ENCODE measurements at places on chromosomes 1 and 21.

DNA sequence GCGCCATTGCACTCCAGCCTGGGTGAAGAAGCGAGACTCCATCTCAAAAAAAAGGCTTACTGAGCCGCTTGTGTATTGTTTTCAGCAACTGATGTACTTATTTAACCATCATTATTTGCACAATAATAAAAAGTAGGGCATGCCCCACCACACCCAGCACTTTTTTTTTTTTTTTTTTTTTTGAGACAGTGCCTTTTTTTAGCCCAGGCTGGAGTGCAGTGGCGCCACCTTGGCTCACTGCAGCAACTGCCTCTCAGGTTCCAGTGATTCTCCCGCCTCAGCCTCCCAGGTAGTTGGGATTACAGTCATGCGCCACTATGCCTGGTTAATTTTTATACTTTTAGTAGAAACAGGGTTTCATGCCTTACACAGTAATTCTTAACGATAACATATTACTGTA is 12.2 kb upstream of the TRNAU1AP start:
- no peak for DNase-seq

GRCh38 chr21:42091899-42092508 is 20.9 kb downstream of the UMODL1 start:
- DNase-seq: no peak

GRCh38 chr1:17706445-17706844 is 48.7 kb upstream of the ACTL8 start:
- DNase-seq: no peak

DNA sequence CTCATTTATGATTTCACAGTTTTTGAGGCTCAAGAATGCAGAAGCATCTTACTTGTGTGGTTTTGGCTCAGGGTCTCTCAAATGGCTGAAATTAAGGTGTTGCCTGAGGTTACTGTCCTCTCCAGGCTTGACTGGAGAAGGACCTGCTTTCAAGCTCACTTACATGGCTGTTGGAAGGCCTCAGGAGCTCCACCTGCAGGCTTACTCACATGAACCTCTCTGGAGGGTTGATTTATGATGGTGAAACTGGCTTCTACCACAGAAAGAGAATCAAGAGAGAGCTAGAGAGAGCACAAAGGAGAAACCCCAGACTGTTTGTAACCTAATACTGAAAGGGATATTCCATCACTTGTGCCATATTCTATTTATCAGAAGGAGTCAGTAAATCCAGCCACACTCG is 6.2 kb upstream of the KCNK2 start:
- DNase-seq: no peak

GRCh38 chr1:72218141-72218739 is 64.1 kb downstream of the NEGR1 start:
- DNase-seq: no peak

DNA sequence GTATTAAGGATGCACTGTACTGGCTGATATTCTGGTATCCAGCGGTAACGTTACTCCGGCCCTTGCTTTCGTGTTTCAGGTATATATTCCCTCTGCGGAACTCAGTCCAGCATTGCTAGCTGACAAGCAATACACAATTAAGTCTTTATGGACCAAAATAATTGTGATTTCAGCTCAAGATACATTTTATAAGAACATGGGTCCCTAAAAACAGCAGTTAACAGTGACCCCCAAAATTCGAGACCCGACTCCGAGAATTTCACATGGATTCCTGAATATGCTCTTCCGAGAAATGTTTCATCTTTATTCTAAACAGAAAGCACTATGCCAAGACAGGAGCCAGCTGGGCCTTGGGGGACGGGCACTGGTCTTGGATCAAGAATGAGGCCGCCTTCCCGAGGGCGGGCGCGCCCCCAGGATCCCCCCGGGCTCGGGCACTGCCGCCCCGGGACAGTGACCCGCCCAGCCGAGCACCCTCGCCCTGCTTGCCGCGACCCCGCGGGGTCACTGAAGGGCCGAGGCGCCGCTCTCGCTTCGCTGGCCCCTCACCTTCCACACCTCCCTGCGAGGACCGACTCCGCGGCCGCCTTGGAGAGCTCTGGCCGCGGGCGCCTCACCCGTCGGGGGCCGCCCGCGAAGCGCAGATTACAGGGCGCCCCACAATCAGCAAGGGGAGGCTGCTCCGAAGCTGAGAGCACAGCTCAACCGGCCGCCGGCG is 610 bp downstream of the SCYL3 start:
- no peak for DNase-seq

DNA sequence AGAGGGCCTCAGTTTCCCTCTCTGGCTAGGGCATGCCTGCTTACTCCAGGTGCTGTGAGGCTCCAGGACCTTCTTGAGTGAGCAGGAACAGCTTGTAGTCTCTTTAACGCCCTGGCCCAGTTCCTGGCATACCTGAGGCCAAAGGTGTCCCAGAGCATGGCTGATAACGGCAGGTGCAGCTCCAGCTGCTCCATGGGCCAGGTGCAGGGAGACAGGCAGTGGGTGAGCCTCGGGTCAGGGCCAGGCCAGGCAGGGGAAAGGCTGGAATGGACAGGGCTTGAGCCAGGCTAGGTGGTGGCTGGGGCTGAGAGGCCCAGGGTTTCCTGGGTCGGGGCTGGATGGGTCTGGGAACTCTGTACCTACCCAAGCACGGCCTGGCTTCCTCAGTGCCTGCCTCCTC is 18.3 kb downstream of the EDN2 start:
- DNase-seq: no peak

DNA sequence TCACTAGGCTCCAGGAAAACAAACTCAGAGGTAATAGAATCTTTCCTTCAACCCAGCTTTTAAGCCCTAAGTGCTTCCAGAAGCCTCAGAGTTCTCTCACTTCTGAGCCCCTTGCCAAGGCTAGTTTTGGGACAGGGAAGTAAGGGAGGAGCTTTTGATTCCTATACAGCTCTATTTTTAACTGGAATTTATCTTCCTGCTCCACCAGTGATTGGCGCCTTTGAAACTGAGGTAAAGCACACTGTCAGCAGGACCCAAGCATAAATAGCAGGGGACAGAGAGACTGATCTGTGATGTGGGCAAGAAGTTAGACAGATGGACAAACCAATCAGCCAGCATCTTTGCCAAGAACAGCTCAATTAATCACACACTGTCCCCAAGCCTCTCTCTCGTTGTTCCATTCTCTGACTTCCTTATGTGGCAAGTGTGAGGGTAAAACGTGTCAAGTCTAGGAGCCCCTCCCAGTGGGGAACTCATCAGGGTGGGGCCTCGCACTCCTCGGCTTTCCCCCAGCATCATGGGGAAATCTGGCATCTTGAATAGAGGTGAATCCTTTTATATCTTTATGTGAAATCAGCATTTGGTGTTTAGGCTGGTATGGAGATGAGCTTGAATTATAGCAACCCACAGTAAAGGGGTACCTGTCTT is 40.2 kb upstream of the MPZL1 start:
- no peak for DNase-seq

- DNase-seq: no peak
Measured at GRCh38 chr1:233304489-233305102, 9.1 kb upstream of the PCNX2 start.

DNA sequence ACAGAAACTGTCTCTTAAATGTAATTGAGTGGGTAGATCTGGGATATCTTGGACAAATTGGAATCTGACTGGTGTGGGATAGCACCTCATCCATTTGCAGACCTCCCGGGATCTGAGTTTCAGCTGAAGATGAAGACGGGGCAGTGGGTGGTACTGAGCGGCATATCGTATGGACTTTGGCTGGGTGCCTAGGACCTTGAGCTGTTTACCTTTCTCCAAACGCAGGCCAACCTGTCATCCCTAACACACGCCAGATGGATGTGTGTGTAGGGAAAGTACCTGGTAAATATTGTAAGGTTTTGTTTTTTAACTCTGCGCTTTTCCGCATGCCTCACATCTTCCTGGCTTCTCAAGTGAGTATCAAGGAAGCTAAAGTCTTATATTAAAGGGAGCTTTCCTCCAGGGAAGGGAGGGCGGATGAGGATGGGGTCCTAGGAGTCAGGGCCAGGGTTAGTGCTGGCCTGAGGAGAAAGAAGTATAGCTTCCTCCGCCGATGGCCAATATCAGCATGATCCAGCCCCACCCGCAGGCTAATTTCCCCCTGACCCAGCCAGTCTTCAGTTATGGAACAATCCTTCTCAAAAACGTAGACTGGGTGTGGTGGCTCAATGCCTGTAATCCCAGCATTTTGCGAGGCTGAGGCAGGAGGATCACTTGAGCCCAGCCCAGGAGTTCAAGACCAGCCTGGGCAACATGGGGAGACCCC is 26.2 kb downstream of the ATP8B2 start:
- no peak for DNase-seq

DNA sequence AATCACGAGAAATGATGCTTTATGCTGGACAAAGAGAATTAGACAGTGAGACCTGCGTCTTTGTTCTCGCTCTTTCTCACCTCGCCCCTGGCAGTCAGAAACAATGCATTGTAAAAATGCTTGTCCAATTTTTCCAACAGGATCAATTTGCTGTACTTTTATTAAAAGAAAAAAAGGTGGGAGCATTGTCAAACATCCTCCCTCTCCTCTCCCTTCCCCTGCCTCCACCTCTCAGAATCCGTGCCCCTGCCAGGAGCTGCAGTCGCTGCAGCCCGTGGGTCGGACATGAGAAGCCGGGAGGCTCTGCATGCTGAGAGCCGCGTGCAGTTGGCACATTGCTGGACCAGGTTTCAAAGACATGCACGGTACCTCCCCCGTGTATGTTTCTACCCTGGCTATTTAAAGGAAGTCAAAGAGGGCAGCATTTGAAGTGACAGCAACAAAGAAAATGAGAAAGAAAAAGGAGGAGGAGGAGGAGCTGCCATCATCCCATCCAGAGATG is 161.0 kb upstream of the KAZN start:
- DNase-seq: no peak

- DNase-seq: no peak
Measured at GRCh38 chr1:225813214-225813964, 3.5 kb downstream of the EPHX1 start.

- DNase-seq: no peak
Measured at GRCh38 chr1:51535006-51535592, 16.0 kb upstream of the EPS15 start.

GRCh38 chr1:5837976-5838653 is 154.1 kb downstream of the NPHP4 start:
- no peak for DNase-seq

- no peak for DNase-seq
Measured at GRCh38 chr1:9235096-9235459, 504 bp downstream of the H6PD start.

GRCh38 chr1:154325583-154326545 is 539 bp downstream of the ATP8B2 start:
- DNase-seq: peak; percentile 58

- DNase-seq: no peak
Measured at GRCh38 chr1:222843469-222844410, 28.9 kb downstream of the DISP1 start.

DNA sequence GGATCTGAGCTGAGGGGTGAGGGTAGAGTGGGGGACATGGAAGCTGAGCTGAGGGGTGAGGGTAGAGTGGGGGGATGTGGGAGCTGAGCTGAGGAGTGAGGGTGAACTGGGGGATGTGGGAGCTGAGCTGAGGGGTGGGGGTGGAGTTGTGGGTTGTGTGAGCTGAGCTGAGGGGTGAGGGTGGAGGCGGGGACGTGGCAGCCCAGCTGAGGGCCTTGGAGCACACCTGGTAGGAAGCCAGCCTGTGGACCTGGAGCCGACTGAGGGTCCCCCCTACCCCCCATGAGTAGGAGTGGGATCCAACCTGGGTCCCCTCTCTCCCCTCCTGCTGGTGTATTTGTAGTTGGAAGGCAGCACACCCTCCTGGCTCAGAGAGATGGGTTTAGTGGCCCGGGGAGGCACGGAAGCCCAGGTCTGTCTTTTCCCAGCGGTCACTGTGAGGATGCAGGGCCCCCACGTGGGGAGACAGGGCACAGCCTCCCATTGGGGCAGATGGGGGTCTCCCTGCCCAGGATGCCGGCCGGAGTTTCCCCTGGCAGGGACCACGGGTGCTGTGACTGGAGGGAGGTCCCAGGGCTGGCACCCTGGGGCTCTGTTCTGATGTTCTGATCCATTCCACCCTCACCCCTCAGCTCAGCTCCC is 13.2 kb upstream of the NPHP4 start:
- no peak for DNase-seq

DNA sequence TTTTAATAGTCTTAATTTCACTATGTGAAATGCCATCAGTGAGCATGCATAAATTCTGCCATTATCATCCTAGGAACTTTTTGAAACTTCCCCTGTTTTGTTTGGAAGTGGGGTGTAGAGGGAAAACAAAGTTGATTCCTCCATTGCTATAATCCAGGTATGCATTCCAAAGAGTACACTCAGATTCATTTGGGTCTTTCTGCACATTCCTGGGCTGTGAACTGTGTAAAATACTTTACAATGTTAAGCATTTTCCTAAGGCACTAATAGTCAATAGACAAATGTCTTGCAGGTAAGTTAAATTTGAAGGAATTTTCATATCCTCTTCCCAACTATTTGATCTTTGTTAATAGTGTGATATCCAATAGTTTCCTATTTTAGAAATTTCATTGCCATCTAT is 36.2 kb downstream of the SGIP1 start:
- no peak for DNase-seq

GRCh38 chr1:228289996-228290881 is 82.4 kb downstream of the OBSCN start:
- DNase-seq: peak; percentile 14

DNA sequence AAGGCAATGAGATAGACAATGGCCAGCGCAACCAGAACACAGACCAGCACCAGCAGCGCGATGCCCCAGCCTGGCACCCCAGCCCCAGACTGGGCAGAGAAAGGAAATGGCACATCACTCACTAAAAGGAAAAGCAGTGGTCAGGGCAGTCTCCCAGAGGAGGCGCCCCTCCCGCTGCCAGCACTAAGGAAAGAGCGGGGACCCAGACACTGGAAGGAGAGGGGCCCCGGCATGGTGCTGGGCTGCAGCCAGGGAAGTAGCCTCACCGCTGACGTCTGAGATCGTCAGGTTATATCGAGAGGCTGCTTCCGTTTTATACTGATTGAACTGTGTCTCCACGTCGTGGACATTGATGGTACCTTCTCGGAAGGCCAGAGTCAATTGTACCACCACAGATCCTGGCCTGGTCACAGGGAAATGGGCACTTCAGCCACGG is 13.8 kb downstream of the TRIM46 start:
- no peak for DNase-seq

GRCh38 chr21:36858320-36858957 is 108.0 kb downstream of the HLCS start:
- no peak for DNase-seq

GRCh38 chr21:46189959-46190490 is 5.8 kb upstream of the SPATC1L start:
- no peak for DNase-seq

GRCh38 chr1:150696590-150696989 is 364 bp downstream of the GOLPH3L start:
- no peak for DNase-seq

Data from mesothelial cell of epicardium (in vitro differentiated cells).